ENCODE measurements at places on chromosomes 5 and 9.

DNA sequence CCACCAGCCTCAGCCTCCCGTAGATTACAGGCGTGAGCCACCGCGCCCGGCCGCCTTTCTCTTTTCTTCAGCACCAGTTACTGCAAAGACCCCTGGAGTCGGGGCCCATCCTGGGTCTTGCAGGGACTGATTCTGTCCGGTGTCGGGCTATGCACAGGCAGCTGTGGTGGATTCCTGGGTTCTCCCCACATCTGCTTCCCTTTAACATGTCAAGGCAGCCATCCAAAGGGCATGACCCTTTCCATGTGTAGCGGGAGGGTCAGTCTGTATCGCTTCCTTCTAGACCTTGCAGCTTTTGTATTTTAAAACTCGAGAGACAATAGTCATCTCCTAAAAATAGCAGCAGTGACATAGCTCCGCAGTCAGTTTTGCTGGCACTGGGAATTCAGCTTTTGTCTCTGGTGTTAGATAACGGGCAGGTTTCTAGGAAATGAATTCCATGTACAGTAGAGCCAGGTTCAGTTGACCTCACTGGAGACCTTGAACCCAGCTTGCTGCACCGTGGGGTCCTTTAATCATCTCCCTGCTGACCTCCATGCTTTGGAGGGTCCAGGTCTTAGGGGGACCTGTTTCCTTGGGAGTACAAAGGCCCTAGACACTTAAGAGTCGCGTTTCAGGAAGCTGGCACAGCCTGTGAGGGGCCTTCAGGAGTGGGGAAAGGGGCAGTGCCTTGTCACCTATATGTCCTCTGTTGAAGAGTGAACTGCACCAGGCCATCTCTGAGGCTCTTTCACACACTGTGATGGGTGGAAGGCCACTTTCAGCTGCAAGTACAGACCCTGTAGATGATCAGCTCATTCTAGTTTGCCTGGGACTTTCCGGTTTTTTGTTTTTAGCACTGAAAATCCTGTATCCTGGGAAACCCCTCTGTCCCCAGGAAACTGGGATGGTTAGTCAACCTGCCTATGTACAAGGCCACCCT, 13.8 kb downstream of the ANKRD33B start:
- DNase-seq, result no peak

DNA sequence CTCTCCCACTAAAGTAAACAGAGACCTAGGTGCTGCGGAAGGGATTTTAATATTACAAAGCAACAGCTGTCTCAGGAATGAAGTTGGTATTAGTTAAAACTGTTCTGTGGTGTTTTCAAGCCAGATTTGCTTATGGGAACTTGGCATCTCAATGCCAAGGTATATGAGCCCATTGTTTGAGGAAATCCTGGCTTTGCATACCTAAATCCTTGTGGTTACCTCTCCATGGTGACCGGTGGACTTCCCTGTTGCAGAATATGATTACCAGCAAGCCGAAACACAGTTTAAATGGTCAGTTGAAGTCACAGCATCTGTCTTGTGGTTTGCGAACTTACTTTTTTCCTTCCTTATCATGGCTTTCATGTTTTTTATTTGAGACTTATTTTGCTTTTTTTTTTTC, 62.3 kb upstream of the TXNDC8 start:
- no peak for DNase-seq

- no peak for DNase-seq
These were observed 5.9 kb upstream of the LARS1 start for GRCh38 chr5:146188358-146188757.

DNA sequence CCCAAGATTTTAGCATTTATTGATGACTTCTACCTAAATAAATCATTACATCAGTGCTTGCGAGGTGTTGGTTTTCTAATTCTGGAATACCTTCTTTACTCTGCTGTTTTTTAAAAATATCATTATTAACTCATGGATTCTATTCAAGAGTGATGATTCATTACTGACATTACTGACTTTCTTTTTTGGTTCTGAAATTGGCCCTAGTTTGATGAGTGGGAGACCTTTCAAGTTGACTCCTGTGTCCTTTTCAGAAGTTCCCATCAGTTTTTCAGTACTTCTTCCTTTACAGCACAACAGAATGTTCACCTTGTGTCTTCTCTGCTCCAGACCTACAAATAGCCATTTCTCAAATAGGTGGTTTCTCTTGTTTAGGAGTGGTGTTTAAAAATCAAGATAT, 114.1 kb downstream of the PCSK5 start:
- DNase-seq, result no peak
